ENCODE measurements at places on chromosomes 4 and X.

- no peak for DNase-seq
Observed at GRCh38 chr4:8861576-8862295, 9.9 kb downstream of the HMX1 start.

DNA sequence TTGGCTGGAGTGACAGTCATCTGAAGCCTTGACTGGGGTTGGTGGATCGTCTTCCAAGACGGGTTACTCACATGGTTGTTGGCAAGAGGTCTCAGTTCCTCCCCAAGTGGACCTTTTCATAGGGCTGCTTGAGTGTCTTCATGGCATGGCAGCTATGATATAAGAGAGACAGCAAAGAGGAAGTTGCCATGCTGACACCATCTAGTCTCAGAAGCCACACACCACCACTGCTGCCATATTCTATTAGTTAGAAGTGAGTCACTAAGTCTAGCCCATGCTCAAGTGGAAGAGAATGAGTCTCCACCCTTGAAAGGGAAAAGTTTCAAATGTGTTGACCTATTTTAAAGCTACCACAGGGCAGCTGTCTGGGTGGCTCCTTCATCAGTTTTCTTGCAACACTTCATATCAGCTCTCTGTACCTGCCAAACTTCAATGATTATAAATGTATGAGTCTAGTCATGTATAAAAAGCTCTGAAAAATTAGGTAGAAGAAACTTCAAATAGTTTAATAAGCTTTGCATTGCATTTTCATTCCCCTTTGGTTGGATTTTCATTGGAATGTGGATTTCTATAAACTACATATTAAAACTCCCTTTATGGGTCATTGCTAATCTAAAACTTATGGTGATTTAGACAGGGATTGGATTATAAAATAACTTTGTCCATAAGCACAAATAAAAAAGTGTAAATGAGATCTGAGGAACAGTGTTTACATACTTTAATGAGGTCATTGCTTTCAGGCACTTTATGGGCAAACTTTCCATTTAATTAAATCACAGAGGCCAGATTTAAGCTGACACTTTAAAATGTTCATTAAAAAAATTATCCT, 68.0 kb upstream of the ATXN3L start:
- DNase-seq = no peak

GRCh38 chrX:44173219-44173618, 170.3 kb downstream of the EFHC2 start:
- DNase-seq = no peak

GRCh38 chr4:147059064-147059731, 113.5 kb upstream of the TTC29 start:
- no peak for DNase-seq

GRCh38 chrX:134484039-134484438, 24.1 kb downstream of the HPRT1 start:
- DNase-seq = no peak

DNA sequence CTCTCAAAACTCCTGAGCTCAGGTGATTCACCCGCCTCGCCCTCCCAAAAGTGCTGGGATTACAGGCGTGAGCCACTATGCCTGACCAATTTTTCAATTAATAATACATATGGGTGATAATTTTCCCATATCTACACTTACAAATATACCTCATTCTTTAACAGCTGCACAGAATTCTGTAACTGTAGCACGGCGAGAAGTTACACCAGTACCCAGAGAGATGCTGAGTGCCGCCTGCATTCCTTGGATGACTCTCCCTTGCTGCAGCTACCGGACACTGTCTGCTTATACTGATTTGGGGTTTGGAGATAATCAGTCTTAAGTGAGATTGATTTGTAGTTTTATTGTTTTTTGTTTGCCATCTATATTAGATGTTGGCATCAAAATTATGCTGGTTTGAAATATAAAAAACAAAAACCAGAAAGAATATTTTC, 5.8 kb downstream of the TIFA start:
- DNase-seq = no peak

- DNase-seq = no peak
Observed at GRCh38 chrX:22399437-22400192, 126.9 kb downstream of the CBLL2 start.

DNA sequence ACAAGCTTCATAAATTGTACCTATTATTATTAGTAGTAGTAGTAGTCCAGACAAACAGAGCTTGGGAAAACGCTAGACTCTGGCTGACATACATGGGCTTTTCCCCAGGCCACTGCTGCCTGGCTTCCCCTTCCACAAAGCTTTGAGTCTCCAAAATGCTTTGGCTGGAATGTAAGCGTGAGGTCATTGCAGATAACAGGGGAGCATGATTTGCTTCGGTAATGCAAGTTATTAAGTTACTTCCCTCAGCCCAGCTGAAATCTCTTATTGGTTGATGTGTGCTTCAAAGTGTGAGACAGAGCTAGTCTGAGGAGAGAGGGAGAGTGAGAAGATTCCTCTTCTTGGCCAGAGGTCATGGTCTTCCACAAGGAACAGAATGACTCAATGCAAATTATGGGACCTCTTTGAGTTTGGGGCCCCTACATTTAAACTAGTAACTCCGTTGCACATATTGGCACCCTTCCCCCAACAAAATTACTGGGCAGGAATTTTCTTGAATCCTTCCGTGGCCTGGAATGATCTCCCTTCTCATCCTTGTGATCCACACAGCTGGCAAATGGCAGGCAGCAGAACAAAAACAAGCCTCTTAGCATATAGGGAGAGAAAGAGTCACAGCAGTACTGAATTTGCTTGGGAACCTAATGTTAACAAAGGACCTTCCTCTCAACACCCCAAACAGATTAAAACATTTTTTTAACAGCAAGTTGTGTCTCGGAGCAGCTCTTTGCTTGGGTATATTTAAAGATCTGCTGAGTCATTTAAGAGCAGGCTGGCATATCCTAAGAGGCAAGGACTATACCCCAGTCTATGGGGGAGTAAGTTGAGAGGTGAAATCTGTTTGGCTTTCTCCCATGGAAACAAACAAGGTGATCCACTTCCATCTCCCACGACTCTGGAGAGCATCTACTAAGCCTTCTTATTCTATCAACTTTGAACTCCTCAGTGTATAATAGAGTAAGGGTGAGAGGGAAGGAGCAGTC, 19.9 kb downstream of the AR start:
- no peak for DNase-seq

- peak; percentile 63 for DNase-seq
Observed at GRCh38 chr4:99808260-99808857, 8.3 kb upstream of the DAPP1 start.

- DNase-seq = no peak
Observed at GRCh38 chr4:84319124-84319523, 180.0 kb downstream of the NKX6-1 start.

GRCh38 chr4:182878633-182879495, 38.3 kb downstream of the DCTD start:
- no peak for DNase-seq

GRCh38 chrX:33134164-33134563, 77.2 kb downstream of the DMD start:
- DNase-seq = no peak

DNA sequence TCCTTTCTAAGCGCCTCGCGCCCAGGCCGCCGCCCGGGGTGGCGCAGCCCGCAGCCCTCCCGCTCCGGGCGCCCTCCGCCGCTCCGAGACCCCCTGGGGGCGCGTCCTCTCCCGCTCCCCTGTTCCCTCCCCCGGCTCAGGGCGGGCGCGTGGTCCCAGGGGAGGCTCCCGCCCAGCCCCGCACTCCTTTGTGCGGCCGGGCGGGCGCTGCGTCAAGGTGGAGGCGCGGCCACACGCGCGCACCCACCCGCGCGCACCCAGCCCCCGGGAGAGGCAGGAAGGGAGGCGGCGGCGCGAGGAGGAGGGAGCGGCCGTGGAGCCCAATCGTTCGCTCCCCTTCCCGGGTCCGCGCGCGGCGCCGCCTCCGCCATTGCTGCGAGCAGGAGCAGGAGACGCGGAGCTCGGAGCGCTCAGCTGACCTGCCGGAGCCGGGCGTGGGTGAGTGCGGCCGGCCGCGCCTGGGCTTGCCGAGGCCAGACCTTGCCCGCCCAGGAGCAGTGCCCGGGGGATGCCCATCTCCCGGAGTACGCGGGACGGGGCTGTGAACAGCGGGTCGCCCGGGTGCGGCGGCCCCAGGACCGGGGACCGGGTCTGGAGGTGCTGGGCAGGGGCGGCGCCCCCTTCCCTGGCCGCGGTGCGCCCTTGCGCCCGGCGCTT, at the start of gene NSG1:
Gene NSG1, plus strand, starts transcription at position 367 of the 657 bp plus-strand sequence. CDS start 528 bp downstream, outside the sequence.
- DNase-seq = peak; percentile 39

DNA sequence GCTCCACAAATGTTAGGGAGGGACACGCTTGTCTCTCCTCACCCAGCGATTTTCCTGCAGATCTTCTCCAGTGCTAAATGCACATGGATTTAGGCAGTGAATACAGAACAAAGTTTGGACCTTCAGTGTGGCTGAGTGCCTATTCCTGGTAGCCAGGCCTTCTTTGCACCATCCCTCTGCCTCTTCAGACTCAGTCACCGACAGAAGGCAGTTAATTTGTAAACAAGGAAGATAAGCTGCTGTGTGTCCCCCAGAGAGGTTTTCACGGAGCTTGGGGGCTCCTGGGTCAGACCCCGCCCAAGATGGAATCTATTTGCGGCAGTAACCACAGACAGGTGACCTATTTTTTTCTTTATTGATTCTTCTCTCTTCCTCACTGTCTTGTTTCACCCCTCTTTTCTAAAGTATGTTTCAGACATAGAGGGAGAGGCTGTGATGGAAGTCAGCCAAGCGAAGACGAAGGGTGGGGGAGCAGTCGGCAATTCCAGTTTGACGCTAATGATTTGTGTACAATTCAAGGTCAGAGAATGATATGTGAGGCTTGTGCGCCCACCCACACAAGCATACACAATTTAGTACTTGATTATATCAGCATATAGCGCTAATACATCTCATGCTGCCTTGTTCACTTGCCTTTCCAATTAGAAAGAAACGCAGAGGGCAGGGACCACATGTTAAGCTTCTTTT, 200.8 kb downstream of the MGST2 start:
- no peak for DNase-seq

GRCh38 chrX:155767051-155767875, 113.9 kb upstream of the VAMP7 start:
- DNase-seq = peak; percentile 27
